ENCODE measurements at places on chromosomes 2 and 18.

- no peak for DNase-seq
These were observed 100.1 kb upstream of the TLK1 start for GRCh38 chr2:171260471-171261424.

DNA sequence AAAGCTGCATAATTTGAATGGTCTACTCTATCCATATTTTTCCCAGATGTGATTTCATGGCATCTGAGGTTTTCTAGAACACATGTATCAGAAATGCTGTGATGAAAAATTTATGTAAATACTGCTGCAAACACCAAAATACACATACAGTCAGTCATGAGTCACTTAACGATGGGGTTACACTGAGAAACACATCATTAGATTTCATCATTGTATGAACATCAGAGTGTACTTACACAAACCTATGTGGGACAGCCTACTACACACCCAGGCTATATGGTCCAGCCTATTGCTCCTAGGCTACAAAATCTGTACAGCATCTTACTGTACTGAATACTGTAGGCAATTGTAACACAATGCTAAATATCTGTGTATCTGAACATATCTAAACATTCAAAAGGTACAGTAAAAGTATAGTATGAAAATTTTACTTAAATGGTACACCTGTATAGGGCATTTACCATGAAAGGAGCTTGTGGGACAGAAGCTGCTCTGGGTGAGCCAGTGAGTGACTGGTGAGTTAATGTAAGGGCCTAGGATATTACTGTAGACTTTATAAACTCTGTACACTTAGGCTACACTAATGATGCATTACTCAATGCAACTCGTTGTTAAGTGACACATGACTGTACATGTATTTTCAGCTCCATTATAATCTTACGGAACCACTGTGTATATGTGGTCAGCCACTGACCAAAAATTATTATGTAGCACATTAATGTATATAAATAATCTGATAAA, 33.5 kb downstream of the PNO1 start:
- no peak for DNase-seq

DNA sequence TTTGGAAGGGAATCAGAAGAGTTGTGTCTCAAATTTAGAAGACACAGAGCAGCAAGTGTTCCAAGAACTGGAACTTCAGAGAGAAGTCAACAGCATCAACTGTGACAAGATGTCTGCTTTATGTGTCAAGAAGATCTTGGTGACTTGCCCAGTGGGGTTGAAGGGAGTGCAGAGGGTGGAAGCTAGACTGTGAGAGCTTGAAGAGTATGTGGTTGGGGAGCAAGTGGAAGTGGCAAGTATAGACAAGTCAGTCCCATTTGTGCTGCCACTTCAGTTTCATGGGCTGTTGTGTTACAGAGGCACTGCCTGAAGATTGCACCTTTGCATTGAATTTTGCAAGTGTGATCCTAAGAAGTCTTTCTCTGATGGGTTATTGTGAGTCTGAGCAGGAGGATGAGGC, 68.7 kb upstream of the MC2R start:
- no peak for DNase-seq

DNA sequence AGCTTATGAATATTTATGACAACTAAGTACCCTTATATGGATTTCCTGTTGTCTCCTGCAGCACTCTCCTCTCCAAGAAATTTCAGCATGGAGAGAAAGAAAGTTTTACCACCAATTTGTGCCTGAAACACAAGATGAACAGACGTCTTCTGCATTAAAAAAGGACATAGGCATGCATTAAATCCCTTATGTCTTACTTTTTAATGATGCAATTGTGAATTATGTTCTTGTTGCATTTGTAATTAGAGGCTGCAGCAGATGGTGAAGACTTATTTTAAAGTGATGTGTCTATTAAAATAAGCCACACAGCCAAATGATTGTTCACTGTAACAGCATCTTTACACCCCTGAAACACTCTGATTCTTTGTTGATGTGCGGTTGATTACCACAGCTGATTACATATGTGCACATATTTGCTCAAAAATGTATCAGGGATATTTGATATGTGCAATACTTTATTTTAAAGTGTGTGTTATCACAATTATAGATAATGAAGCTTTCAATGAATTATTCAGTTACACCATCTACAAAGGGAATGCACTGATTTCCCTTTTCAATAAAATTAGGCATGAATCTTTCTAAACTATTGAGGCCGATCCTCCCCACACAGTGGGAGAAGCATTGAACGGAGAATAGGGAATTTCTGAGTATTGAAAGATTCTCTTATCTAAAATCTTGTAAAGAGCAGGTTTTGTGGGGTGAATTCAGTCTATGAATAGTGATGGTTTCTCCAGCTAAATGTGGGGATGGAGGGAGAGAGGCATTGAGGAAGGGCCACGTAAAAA, 585.1 kb downstream of the SLC4A3 start:
- no peak for DNase-seq

- no peak for DNase-seq
These were observed 64.0 kb downstream of the NDUFA10 start for GRCh38 chr2:239960929-239961661.

DNA sequence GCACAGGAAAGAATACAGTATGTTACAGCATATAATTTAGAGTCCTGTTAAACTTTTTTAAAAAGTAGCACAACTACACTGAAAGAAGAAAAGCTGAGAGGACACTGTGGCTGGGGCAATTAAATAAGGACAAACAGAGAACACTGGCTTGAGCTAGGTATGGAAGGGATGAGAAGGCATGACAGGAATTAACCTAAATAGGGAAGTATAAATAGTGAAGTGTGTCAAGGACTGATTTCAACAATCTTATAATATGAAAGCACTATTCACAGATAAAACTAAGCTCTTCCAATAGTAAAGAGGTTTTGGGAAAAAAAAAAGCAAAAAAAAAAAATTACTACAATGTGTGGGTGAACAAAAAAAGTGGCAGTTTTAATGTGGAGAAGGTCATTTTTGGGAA, 45.5 kb downstream of the PPP3R1 start:
- DNase-seq = no peak

- no peak for DNase-seq
These were observed 38.4 kb downstream of the ABCB11 start for GRCh38 chr2:168992591-168993349.

- no peak for DNase-seq
These were observed 6.4 kb upstream of the CNNM4 start for GRCh38 chr2:96754317-96754716.

DNA sequence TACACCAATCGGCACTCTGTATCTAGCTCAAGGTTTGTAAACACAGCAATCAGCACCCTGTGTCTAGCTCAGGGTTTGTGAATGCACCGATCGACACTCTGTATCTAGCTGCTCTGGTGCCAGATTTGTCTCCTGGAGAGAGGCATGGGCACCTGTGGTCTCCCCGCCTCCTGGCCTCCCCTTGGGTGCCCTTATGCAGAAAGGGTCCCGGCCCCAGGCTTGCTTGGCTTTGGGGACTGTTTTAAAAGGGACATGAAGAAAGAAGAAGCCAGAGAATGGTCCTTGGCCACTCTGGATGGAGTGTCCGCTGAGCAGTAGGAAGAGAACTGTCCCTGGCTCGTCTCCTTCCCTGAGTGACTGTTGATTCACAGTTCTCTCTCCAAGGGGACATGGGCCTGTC, 11.5 kb upstream of the ALPP start:
- DNase-seq = no peak

DNA sequence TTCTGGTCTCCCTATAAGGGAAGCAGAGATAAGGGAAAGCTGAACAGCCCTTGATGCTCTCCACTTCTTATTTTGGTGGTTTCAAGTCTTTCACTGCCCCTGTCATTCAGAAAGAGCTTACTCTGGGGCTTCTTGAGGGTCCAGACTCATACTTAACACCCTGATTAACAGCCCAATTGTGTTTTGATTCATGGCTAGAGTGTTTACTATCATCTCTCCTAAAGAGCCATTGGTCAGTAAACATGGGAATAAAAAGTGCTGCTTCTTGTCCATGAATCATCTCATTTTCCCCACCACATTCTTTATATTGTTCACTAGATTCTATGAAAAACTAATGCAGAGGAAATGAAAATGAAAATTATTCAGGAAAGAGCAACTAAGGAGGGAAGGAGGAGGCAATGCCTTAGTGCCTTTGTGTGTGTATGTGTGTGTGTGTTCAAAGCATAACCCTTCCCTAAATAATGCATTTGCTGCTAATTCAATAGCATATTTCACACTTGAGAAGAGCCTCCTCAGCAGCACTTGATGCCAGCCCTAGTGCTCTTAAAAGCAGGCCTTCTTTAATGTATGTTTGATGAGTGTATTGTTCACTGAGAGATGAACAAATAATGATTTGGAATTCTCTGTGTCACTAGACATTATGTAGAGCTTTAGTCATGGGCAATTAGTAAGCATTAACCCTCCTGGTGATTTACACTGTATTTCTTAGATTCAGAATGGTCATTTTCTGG, 63.5 kb downstream of the DCC start:
- no peak for DNase-seq

DNA sequence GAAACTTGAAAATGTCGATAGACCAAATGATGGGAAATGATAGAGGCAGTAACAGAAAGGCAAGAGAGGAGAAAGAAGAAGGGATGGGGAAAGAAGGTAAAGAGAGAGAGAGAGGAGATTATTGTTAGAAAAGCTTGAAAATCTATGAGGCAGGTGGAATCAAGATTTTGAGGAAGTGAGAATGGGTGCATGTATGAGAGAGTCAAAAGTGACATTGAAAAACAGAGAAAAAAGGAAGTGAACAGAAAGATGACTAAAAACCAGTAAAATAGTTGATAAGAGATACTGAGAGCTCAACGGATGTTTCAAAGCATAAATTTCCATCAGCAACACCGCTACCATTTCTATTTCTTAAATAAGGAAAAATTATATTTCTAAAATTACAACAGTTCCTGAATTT, 327.4 kb upstream of the CWC22 start:
- DNase-seq = no peak

GRCh38 chr2:116911540-116911939, 903.0 kb upstream of the DDX18 start:
- DNase-seq = no peak

DNA sequence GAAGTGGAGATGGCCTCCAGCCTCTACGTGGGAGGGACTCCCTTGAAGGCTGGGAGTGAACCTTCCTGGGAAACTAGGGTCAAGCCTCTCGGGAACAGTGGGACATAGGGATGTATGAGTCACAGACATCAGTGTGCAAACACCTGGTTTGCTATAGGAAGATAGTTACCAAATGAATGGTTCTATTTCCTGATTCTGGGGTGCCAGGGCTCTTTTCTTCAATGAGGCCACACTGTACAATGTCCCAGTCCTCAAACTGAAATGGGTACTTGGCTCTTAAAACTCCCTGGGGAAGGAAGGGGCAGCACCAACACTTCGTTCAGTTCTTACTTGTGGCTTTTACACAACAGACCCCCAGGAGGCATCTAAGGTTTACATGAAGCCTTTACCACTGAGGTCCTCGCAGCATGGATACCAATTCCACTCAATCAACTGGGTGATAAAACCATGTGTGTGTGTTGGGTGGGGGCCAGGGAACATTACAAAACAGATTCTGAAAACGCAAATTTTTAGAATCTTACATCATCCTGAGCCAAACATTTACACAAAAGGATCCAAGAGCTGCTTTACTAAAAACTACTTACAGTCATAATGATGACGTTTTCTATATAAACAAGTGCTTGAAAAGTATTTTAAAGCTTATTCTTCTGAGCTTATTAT, 10.4 kb downstream of the ERFE start:
- no peak for DNase-seq

DNA sequence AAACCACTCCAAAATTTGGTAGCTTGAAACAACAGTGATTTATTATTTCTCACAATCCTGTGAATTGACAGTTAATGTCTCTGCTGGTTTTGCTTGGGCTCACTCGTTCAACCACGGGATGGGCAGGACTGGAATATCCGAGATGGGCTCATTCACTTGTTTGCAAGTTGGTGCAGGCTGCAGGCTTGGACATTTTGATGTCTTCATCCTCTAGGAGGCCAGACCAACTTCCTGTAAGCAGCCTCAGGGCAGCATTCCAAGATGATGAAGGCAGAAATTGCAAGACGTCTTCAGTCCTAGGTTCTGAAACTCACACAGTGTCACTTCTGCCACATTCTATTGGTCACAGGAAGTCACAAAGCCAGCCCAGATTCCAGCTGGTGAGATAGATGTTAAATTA, 47.1 kb downstream of the GPR39 start:
- DNase-seq = no peak

DNA sequence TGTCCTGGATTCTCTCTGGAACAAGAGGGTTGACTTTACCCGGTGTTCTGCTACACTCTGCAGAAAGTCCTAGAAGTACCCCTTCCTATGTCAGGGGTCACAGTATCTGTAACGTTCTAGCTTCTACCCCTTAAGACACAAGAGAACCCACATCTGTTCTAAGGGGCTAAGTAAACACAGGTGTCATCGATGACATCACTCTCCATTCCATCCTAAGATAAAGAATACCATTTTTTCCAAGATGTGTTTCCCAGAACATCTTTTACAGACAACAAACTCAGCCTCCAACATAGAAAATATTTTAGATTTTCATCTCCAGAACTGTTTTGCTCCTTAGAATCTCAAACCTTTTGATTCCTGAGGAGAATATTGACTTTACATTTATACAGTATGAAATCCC, 239.1 kb downstream of the TRIB2 start:
- DNase-seq = no peak

- DNase-seq = no peak
These were observed 34.1 kb downstream of the ITGB6 start for GRCh38 chr2:160165996-160166395.

DNA sequence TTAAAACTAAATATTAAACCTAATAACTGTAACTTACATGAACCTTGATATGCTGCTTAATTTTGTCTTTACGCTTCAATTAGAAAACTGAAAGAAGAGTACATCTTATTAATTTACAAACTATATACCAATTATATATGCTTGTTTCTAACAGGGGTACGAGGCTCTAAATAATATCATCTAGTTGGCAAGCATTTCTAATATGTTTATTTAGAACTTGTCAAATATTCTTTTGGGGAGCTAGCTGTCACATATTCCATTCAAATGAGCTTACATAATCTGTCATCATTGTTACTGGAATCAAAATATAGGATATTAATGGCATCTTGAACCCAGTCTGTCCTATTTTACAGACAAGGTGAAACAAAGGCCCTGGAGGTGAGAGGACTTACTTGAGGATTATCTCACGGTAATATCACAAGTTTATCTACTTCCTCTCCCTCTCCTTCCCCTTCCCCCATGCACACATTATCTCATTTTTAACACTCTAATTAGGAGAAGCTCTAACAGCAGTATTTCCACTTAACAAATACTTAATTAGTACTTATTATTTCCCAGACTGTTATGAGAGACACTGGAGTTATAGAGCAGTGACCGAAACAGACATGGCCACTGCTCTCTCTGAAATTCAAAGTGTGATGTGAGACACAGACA, 3.5 kb downstream of the PRKD3 start:
- no peak for DNase-seq

GRCh38 chr2:235201756-235202155, 249.9 kb downstream of the SH3BP4 start:
- DNase-seq = no peak

GRCh38 chr2:128298846-128299507, 19.7 kb downstream of the HS6ST1 start:
- DNase-seq = no peak

- no peak for DNase-seq
These were observed 219.5 kb downstream of the CLIP4 start for GRCh38 chr2:29334706-29335105.

Data from HAP-1 (cell line).